ENCODE measurements at places on chromosomes 3 and 15.

GRCh38 chr3:133505813-133506212 lies 67.7 kb upstream of the CDV3 start:
- DNase-seq = no peak

- DNase-seq = no peak
These were observed 54.8 kb upstream of the VGLL4 start for GRCh38 chr3:11698326-11699082.

DNA sequence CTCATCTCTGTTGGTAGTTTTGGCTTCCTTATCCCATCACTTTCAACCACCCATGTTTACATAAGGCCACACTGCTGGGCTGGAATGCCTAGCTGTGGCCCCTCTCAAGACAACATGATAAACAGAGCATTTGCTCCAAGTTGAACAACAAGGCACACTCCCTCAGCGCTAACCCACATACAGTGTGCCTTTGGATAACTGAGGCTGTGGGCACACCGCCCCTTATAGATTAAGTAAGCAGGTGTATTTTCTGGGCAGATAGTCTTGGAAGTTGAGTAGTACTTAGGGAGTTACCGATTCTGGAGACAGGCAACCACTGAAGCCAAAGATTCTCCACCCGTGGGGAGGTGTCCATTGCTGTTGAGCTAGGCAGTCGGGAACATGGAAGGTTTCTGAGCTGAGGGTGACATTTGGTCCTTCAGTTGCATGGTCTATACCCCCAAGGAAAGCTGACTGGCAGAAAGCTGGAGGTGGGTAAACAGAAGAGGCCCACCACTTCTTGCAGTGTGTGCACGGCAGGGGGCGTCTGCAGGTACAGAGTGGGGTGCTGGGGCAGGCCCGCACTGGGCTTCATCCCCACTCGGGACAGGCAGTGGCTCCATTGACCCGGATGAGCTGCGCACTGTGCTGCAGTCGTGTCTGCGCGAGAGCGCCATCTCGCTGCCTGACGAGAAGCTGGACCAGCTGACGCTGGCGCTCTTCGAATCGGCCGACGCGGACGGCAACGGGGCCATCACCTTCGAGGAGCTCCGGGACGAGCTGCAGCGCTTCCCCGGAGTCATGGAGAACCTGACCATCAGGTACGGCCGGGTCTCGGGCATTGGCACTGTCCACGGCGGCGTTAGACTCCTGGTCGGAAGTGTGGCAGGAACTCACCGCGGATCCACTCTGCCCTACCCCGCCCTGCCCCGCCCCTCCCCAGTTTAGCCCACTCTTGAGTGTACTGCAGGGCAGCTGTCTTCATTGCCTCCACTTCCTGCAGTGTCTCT lies 16.8 kb downstream of the NOX5 start:
- peak; percentile 39 for DNase-seq

DNA sequence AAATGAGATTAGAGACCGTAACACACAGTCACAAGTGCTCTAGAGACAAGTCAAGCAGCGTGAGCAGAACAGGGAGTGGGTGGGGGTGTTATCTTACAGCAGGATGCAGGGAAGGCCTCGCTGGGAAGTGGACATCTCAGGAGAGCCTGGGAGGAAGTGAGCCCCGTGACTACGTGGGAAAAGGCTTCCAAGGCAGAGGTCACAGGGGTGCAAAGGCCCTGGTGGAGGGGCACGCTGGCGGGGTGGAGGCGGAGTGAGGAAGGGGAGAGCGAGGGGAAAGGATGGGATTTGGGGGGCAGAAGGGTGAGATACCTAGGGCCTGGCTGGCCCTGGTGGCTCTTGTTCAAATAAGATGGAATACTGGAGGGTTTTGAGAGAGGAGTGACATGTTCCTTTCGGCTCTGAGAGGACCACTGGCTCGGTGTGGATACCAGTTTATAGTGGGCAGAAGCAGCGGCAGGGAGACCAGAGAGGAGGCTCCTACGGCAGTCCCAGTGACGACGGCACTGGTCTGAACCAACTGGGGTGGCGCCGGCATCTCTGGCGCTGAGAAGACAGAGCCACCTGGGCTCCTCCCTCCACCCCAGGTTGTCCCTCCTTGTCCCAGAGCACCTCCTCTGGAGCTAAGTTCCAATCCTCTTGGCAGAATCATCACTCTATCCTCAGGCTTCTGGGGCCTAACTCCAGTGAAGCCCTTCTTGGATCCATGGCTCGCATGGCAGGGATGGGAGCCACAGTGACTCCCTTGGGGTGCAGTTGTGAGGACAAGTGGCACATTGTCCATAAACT lies 266.2 kb upstream of the LYSMD4 start:
- DNase-seq = no peak

GRCh38 chr3:77320514-77320913 lies 280.6 kb downstream of the ROBO2 start:
- DNase-seq = peak; percentile 36

- no peak for DNase-seq
These were observed 11.8 kb upstream of the MYO5A start for GRCh38 chr15:52540374-52541012.

- DNase-seq = peak; percentile 58
These were observed 791 bp downstream of the GYG1 start for GRCh38 chr3:148992027-148992634.

- peak; percentile 25 for DNase-seq
These were observed 1.8 kb downstream of the STAG1 start for GRCh38 chr3:136750209-136750896.

DNA sequence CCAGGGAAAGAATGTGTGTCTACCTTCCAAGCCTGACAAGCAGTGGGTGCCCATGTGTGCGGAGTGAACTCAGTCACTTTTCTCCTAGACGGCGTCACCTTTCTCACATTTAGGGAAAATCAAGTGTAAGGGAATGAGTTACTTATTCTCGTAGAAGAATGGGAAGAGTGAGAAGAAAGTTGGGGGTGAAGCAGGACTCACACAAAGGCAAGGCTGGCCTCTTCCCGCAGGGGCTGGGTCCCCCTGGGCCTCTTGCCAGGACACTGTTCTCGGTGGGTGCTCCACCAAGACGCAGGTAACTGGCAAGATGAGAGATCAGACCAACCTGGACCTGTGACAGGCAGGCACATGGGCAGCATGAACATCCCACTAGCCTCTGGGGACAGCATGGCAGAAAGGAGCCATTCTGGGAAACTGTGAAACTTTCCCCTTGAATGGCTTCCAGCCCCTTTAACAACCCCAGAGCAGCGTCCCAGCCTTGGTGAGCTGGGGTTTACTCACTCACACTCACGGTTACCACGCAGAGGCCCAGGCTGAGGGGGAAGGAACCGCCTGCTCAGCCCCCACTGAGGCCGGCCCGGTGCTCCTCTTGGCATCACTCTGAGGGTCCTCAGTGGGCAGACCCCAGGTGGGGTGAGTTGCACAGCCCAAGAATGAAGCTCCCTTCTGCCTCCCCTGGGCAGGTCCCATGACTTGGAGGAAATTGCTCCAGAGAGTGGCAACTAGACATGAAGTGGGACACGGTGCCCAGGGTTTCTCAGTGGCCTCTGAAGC lies 15.0 kb upstream of the SRP14 start:
- no peak for DNase-seq

GRCh38 chr3:127206611-127207516 lies 13.9 kb downstream of the PRR23E start:
- no peak for DNase-seq

- DNase-seq = peak; percentile 91
These were observed 120.6 kb upstream of the EPHA3 start for GRCh38 chr3:88986834-88987233.

GRCh38 chr3:114675104-114675503 lies 381.3 kb downstream of the TIGIT start:
- DNase-seq = no peak

GRCh38 chr15:48622237-48622636 lies 23.3 kb downstream of the FBN1 start:
- no peak for DNase-seq

DNA sequence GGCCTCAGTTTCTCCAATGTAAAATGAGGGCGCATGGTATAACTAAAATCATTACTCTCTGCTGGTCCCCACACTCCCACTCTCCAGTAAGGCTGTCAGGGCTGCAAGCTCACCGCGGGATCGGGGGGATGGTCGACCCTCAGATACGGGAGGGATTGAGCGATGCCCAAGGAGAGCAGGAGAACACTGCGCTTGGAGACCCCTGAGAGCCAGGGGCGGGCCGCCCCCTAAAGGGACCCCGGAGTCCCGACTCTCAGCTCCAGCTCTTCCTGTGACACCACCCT lies 713 bp upstream of the PLEKHO2 start:
- DNase-seq = no peak

DNA sequence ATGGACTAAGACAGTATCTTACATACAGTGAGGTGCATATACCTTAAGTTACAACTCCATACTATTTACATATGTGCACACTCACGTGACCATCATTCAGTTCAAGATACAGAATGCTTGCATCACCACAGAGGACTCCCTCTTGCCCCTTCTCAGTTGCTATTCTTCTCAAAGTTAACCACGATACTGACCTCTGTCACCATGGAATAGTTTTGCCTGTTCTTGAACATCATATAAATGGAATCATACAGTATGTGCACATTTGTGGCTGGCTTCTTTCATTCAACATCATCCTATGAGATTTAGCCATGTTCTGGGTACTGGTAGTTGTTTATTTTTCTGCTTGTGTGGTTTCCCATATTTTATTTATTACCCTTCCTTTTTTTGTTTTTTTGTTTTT lies 10.4 kb upstream of the ZSCAN2 start:
- DNase-seq = peak; percentile 35

- peak; percentile 27 for DNase-seq
These were observed 35.8 kb downstream of the ST8SIA2 start for GRCh38 chr15:92429378-92430068.

DNA sequence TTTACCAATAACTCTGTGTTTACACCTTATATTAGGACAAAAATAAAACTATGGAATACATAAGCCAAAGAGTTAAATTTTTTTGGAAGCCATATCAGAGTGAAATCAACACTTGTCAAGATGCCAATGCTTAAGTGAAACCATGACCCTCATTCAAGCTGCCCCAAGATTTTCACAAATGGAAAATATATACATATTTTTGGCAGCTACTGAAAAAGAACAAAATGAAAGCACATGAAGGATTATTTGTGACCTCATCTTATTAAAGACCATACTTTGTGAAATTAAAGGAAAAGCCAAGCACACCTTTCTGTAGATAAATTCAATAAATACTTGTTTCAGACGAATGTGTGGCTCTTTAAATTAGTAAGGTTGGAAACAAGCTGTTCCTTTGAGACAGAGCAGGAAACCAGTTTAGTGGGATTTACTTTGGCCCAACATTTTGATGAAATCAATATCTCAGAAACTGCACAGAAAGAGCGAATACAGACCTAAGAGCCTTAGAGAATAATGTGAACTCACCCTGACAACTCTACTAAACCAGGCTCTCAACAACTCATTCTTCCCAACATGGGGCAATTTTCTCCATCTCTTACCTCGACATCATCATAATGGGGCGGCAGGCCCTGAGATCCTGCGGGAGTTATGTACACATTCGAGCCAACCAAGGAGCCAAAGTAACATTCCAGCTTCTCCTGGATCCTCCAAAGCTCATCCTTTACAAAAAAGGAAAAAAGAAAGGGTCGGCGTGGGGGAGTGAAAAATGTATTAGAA lies 11.1 kb downstream of the RIOX2 start:
- DNase-seq = no peak

DNA sequence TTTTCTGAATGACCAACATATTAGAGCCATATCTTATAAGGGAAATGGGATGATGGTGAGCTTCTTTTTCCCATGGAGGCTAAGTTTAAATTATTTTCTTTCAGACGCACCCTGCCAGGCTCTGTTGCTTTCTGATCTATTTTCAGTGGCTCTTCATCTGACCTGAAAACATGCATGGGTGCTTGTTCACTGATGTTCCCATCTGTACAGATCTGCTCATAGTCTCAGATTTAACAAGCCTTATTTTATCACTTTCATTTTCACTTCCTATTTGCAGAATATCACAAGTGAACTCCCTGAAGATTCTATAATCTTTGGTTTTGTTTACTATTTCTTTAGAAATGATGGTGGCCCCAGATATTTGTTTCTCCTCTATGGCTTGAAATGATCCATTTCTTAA lies 31.1 kb upstream of the SUCLG2 start:
- DNase-seq = no peak

- no peak for DNase-seq
These were observed 10.7 kb upstream of the MAPK6 start for GRCh38 chr15:52008359-52008697.

- DNase-seq = no peak
These were observed 609.1 kb upstream of the BCHE start for GRCh38 chr3:166446291-166446690.

DNA sequence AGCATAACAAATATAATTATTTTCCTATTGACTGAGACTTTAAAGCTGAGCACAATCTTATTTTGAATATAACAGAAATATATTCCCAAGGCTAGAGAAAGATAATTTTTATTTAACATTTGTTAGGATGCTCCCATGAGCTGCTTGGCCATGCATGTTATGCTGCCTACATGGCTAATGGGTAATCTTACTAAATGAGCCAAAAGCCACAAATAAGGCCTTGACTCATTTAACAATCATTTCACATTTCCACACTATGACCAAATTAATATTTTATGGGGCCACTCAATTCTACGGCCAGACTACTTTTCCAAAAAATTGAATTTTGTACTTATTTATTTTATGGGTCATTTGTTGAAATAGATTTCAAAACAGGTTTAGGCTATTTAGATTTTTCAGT lies 141.7 kb downstream of the MEIS2 start:
- DNase-seq = peak; percentile 42

- DNase-seq = no peak
These were observed 49.2 kb downstream of the ARHGAP11B start for GRCh38 chr15:30675126-30675525.

- DNase-seq = no peak
These were observed 22.2 kb upstream of the DYNC1LI1 start for GRCh38 chr3:32592696-32593353.

GRCh38 chr15:51580982-51581381 lies 41.6 kb downstream of the DMXL2 start:
- DNase-seq = peak; percentile 4

- peak; percentile 18 for DNase-seq
These were observed 64.4 kb upstream of the SNRPA1 start for GRCh38 chr15:101359365-101359947.

- DNase-seq = no peak
These were observed 117.3 kb upstream of the ALDH1A3 start for GRCh38 chr15:100762289-100762688.

- no peak for DNase-seq
These were observed 3.4 kb upstream of the UNC13C start for GRCh38 chr15:53974813-53975212.

DNA sequence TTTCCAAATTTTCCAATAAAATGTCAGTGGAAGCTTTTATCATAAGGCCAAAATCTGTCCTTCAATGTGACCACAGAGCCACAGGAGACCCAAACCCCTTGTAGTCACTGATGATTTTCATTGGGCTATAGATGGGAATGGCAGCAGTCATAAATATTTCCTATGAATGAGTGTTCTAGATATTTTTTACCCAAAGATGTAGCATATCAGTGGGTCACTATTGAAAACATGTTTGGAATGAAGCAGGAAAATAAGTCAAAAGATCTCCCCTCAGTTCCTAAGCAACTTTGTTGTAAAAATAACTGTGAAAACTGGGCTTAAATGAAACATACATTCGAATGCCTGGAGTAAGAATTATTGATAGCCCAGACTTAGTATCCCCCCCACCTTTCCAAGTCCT lies 49.0 kb downstream of the NKIRAS1 start:
- DNase-seq = peak; percentile 29

GRCh38 chr3:127027811-127028548 lies 45.1 kb downstream of the PLXNA1 start:
- DNase-seq = no peak

All from EH (cell line).